T-helper 2 cell treated with Interferon-gamma antibody and Interleukin-4, amounts not matched to agents 5 μg/mL and 100 μg/mL, for 36 hours (primary cell): ENCODE measurements at places on chromosomes 1 and 21.
A peak's percentile ranks its signal among the peaks of the same experiment; 100 is the strongest.

DNA sequence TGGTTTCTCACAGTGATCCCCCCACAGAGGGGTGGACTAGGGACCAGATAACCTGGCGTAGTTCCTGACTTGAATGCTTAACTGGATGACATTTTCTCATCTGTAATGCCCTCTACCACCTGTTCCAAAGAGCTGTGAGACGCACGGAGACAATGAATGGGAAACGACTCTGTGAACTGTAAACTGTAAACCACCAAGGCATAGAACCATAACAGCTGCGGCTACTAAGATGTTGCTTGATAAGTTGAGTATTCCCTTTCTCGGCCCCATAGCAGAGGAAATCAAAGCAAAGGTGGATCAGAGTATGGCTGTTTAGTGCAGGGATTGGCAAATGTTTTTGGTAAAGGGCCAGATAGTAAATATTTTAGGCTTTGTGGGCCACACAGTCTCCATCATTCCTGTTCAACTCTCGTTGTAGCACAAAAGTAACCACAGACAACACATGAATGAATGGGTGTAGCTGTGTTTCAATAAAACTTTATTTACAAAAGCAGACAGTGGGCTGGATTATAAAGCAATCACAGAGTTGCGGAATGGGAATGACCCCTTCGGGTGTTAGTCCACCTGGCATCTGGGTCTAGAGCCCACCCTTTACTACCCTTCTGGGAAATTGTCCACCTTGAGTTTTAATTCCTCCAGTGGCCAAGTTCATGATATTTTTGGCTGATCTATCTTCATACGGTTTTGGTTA lies 315.2 kb downstream of the RPS6KC1 start:
- DNase-seq = no peak

DNA sequence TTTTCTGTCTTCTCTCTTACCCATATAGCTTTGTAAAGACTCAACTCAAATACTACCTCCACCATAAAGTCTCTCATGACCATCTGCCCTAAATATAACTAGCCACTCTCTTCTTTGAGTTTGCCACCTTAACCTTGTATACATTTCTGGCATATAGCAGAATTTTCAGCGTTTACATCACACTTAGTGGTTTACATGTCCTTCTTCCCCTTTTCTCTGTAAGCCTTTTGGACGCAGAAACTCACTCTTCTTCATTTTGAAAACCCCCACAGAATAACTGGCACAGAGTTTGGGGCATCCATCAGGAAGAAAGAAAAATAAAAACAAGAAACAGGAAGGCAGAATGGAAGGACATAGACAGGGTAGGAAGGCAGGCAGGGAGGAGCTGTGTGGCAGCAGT lies 131.8 kb upstream of the DUSP10 start:
- no peak for DNase-seq

DNA sequence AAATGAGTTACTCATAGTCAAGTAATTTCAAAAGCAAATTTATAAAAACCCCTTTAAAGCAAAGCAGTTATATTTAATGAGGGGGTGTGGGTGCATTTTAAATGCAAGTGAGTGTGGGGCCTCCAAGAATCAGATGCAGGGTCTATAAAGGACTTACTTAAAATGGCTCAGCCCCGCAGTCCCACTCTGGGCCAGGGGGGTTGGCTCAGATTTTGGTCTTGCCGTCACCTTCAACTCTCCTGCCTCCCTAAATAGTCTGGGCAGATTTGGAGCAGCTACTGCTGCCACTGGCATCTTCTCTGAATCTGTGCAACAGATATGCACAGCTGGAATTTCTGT lies 16.2 kb downstream of the AMPD2 start:
- DNase-seq = no peak

DNA sequence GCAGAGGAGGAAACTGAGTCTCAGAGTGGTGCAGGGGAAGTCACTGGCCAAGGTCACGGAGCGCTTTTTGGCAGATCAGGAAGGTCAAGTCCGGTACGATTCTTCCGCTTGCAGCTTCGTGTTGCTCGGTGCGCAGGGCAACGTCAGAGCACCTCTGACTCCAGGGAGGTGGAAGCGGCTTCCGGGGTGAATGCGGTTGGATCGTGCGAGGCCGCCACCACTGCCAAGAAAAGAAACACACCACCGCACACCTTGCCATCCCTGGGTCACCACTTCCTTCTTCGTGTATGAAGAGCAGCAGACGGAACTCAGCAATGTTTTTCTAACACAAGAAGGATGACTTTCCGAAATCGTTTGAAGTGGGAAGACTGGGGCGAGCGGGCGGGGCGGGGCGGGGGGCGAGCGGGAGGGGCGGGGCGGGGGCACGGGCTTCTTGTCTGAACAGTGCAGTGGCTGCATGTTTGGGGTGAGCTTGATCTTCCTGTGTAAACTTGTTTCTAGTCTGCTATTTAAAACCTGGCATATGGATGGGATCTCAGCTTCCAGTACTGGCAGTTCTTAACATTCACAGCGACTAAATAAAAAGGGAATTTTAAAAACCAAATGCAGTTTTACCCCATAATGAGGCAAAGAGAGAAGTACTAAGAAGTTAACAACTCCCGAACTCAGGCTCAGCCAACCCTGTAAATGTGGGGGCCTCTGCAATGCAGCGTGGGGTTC lies 300.0 kb downstream of the RRAGC start:
- DNase-seq = peak; percentile 87
